ENCODE measurements at places on chromosomes 7 and 10. TPM values are rescaled to one million over a fixed set of nuclear protein-coding genes. Genes with fewer than 3 reads are reported as not detected.

The BEND7 gene
- 39.7 TPM for polyA plus RNA-seq

- DNase-seq: no peak
Measured at GRCh38 chr10:69262292-69262751, 16.0 kb upstream of the HK1 start.

DNA sequence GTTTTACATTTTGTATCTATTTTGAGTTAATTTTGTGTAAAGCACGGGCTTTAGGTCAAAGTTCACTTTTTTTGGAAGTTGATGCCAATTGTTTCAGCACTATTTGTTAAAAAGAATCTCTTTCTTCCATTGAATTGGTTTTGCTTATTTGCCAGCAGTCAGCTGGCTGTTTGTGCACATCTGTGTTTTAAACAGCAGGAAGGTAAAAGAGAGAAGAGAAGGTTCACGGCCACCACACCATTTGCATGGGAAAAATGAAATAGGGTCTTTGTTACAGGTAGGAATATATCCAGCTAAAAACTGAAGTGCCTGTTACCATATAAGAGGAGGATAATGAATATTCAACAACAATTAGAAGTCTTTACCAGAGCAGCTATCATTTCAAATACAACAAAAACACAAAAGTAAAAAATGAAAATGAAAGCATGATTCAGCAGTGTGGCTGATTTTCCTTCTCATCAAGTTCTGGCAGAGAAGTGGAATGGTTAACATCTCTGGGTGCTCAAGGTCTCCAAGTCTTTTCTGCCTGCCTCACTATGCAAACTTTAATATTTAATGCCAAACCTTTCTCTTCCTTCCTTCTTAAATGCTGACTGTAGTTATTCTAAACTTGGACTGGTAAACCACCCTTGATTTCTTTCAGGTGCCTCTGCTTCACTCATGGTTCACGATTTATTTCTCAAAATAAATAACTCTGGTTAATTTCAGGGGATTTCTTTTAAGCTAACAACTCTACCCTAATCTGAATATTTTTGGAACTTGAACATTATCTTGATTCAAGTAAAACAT lies 841.5 kb downstream of the GRM8 start:
- no peak for DNase-seq

GRCh38 chr7:29864656-29865055 lies 58.3 kb downstream of the WIPF3 start:
- DNase-seq: no peak

DNA sequence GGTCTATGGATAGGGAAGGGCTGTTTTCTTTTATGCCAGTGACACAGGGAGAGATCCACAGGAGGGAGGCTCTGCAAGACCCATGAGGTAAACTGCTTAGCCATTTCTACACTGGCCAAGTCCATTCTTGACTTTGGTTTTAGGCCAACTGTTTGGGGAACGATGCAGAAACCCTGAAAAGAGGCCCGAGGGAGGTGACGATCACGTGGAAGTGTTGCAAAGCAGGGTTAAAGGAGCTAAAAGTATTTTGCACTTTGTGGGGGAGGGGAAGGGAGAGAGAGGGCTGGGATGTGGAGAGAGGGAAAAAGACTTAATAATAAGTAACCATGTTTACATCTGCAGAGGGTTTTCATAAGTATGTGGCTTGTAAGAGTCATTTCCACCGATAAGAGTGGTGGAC lies 239.7 kb downstream of the EMX2 start:
- DNase-seq: no peak
